CD4-positive, alpha-beta T cell treated with Interleukin-6 at 100 ng/mL for 8 hours (primary cell): ENCODE measurements at places on chromosomes 2 and 18.

GRCh38 chr2:11133238-11133935 lies 21.9 kb upstream of the SLC66A3 start:
- DNase-seq, result no peak

DNA sequence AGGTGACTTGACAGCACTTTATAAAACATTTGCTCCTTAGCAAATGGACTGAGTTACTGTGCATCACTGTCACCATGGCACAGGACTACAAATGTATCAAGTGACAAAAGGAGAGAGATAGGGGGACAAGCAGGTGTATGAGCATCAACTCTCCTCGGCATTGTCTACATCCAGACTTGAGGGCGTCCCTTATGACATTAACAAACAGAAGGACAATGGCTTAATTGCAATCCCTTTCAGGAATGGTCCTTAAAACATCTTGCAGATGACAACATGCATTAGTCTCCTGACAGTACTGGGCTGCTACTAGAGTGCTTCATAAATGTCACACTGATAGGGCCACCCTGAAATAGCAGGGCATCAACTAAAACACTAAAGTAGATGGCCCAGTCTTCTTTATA lies 198.8 kb downstream of the PDE1A start:
- DNase-seq, result no peak

GRCh38 chr18:8194431-8194830 lies 414.8 kb upstream of the RAB12 start:
- DNase-seq, result no peak

GRCh38 chr2:164745012-164745797 lies 96.4 kb downstream of the COBLL1 start:
- no peak for DNase-seq

DNA sequence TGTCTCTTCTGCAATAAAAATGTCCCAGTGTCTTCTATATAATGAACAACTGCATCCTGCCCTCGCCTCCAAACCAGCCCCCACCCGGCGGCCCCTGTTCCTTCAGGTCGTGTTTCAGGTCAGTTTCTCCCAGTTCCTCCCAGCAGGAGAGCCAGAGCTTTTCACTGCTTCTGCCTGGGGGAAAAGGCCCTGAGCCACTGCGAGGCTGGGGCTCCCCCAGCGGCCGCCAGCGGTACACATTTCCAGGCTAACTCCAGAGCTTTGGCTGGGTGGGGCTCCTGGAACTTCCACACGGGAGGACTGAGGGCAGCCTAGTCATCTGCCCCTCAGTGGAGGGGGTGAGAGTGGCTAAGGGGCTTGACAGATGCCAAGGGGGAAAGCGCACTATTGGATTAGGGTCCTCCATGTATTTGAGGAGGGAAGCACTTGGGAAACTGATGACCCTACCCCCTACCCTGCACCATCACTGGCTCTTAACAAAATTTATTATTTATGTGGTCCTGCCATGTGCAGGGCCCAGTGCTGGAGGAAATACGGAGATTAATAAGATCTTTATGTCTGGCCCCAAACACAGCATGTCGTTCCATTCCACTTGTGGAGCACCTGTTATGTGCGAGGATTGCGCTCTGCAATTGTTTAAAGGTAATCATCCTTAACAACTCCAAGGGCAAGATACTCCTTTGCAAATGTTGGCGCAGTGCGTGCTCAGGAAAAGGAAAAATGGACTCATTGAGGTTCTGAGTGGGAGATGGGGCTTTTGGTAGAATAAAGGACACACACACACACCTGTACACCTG lies 17.3 kb upstream of the CYS1 start:
- no peak for DNase-seq

DNA sequence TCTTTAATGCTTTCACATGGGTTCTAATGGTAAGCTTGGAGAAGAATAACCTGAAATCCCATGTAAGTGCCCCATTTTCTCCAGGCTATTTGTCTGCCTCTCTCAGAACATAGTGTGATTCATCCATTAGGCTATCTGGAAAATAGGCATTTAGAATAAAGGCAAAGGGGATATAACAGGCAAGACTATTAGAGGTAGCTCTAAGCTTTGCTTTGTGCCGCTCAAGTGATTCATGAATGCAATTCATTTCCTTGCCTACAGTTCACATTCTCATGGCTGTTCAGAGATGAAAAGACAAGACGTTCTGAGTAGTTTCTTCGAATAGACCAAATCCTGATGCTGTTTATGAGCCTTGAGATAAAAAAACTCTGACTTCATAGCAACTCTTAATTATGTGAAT lies 101.7 kb downstream of the ANKRD44 start:
- peak; percentile 31 for DNase-seq

- DNase-seq, result no peak
Observed at GRCh38 chr18:13269521-13270011, 51.0 kb downstream of the LDLRAD4 start.

DNA sequence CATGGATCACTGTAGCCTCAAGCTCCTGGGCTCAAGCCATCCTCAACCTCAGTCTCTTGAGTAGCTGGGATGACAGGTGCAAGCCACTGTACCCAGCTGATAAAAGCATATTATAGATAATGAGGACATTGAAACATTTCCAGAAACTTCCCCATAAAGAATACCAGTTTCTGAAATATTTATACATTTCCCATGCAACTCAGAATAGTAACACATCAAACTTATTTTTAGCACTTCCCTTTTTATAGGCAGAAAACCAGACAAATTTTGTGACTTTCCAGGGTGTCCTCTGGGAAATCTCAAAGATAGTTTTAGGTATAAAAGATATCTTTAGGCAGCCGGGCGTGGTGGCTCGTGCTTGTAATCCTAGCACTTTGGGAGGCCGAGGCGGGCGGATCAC lies 25.1 kb upstream of the DPYSL5 start:
- no peak for DNase-seq

- no peak for DNase-seq
Observed at GRCh38 chr2:65649811-65650589, 217.6 kb upstream of the SPRED2 start.

DNA sequence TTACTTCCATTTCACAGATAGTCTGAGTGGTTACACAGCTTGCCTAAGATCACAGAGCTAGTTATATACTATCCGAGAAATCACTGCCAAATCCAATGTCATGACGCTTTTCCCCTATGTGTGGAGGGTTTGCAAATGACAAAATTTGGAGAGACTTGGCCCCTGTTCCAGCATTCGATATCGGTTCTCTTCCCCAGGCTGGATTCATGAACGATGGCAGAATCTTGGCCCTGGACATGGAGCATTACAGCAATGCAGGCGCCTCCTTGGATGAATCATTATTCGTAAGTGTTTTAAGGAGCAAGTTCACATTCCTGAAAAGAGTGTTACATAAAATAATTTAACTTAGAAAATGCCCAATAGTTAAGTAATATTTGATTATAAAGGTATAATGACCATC lies 55.1 kb downstream of the AOX1 start:
- DNase-seq, result no peak
